ENCODE measurements at places on chromosomes 11 and 22.
A peak's percentile ranks its signal among the peaks of the same experiment; 100 is the strongest.

- no peak for DNase-seq
These were observed 117.5 kb upstream of the ALX4 start for GRCh38 chr11:44427432-44427831.

DNA sequence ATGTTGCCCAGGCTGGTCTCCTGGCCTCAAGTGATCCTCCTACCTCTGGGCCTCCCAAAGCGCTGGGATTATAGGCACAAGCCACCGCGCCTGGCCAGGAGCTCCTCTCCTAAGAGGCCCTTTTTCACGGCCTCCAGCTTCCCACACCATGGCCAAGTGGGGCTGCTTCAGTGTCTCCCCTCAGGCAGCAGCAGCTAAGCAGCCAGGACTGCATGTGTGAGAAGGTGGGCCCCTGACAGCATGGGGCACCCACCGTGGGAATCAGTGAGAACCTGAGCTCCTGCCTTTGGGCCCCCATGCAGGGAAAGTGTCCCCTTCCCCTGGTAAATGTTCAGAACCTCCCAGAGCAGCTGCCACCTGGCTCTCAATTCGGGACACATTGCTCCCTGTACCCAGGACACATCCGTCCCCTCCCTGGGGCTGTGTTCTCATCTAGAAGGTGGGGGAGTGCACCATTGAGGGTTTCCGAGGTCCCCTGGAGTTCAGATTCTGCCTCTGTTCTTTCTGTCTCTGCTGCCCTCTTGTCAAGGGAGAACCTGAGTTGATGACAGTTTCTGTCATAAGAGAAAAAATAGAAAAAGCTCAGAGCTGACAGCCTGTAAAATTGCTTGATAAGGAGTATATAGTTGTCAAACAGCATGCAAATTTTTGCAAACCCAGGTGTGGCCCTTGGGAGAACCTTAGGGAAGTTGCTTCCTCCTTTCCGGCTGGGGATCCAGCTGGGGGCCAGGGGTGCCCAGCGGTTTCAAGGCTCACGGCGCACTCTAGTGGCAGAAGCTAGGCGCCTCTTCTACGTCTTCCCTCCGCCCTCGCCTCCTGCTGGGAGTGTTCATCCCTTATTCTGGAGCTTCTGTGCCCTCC, 29.7 kb downstream of the FAM83F start:
- peak; percentile 66 for DNase-seq

- DNase-seq = no peak
These were observed 266.7 kb downstream of the FAM76B start for GRCh38 chr11:95522874-95523273.

- peak; percentile 28 for DNase-seq
These were observed 2.3 kb downstream of the CCDC86 start for GRCh38 chr11:60844045-60844869.

DNA sequence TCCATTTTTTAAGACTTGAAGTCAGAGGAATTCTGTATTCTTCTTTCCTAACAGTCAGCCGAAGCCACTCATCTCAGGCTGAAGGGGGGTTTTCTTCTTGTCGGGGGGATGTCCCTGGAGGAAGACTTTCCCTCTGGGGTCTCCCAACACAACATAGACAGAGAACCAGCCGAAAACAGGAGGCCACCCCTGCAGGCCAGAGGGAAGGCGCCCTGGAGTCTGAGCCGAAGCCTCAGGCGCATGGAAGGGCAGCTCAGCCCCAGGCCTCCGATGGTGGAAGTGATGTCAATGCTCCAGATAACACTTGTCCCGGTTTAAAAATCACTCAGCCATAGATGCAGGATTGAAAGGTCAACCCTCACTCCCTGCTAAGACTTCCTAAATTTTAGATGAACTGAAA, 1393.0 kb downstream of the TBC1D22A start:
- DNase-seq = no peak

DNA sequence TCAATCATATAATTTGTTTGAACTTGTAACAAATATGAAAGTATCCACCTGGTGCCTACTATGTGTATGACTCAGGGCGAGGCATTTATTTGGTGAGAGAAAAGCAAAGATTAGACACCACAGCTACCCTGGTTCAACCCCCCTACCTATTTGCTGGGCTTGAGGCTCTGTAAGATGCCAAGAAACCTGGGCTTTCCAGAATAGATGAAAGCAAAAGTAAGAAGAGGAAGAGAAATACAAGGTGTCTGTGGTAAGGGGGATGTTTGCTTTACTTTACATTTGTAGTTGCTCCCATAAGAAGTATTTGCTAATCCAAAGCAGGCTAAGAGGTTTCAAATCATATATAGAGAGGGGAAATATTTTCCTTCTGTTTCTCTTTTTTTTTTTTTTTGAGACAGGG, 61.7 kb downstream of the DDI1 start:
- DNase-seq = no peak

GRCh38 chr11:134577751-134578395, 165.8 kb upstream of the B3GAT1 start:
- DNase-seq = no peak

DNA sequence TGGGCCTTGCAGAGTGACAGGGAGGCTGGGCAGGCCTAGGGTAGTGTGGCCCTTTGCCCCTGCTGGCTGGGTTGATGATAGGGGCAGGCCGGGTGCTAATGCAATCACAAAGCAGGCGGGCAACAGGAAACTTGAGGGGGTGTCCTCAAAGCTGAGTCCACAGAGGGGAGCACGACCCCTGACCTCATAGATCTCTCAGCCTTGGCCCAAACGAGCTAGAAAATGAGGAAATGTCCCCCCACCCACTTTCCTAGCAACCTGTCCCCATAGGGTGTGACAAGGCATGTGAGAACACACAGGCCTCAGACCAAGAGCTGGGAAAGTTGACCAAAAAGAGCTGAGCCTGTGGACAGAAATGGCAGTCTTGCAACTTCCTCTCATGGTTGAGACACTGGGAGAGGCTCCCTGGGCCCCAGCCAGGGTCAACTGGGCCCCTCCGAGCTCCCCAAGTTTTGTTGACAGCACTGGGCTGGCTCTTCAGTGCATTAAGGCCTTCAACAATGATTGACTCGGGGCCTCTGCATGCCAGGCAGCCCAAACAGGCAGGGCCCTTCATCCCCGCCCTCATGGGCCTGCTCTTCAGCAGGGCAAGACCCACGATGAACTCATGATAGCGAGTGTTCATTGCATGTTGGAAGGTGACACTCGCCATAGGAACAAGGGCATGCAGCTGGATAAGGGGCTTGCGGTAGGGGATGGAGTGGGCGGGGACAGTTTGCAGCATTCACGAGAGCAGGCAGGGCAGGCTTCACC, 9.8 kb upstream of the SPI1 start:
- no peak for DNase-seq

DNA sequence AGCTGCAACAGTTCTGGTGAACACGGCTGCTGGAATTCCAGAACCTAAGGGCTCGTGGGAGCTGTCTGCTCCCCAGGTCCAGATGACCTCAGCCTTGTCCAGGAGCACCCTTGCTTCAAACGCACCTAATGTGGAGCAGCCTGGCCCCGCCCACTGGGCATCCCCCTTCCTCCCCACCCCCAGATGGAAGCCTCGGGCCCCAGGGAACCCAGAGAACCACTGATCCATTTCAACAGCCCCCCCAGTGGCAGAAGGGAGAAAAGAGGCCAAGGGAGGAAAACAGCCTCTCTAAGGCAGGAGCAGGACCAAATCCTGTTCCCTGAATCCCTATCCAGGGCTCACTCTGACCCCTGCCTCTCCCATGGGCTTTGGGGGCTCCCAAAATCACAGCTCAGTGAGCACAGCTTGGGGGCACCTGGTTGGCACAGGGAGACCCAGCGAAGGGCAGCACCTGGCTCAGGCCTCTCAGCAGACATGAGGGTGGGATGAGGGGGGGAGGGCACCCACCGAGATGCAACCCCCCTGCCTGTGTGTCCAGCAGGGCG, 1.2 kb downstream of the CYTH4 start:
- DNase-seq = no peak

GRCh38 chr11:8870411-8871170, 40.4 kb upstream of the AKIP1 start:
- DNase-seq = peak; percentile 68

DNA sequence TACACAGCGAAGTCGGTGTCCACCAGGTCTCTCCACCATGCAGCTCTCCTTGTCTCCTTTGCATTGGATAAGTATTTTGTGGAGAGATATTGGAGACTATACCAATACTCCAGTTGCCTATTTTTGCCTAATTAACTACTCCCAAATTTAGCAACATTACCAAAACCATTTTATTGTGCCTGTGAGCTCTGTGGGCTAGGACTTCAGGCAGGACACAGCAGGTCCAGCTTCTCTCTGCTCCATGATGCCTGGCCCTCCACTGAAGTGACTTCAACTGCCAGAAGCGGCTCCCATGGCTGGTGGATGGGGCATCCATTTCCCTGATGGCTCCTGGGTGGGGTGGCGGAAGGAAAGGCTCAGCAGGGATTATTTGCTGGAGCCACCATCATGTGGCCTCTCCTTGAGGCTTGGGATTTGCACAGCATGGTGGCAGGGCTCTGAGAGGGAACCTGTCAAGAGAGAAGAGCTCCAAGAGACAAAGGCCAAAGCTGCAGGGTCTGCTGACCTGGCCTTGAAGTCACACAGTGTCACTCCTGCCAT, 36.9 kb upstream of the MAPK1 start:
- no peak for DNase-seq

DNA sequence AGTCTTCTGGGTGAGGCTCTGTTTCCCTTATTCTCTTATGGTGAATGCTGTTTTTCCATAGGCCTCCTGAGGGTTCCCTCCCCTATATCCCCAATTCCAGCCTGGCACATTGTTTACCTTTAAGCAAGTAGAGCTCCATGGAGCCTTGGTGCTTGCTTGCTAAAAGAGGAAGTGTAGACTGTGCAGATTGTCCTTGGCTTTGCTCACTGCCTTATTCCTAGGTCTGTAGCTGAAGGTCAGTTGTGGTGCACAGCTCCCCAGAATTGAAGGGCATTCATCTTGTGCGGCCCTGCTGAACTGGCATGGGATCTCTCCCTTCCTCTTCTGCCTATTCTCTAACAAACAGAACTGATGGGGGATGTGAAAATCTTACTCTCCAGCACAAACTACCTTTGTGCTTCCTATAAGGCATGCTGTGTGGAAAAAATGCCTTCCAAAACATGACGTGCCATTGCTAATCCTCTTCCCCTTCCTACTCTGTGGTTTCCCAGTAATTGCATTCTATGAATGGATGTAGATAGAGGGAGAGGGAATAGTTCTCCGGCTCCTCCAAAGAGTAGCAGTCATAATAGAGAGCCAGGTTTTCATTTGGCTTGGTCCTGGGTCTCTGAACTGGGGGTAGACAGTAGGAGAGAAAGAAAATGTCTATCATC, 34.2 kb upstream of the PLET1 start:
- DNase-seq = no peak

GRCh38 chr11:128876133-128876650, 9.1 kb upstream of the KCNJ1 start:
- no peak for DNase-seq

DNA sequence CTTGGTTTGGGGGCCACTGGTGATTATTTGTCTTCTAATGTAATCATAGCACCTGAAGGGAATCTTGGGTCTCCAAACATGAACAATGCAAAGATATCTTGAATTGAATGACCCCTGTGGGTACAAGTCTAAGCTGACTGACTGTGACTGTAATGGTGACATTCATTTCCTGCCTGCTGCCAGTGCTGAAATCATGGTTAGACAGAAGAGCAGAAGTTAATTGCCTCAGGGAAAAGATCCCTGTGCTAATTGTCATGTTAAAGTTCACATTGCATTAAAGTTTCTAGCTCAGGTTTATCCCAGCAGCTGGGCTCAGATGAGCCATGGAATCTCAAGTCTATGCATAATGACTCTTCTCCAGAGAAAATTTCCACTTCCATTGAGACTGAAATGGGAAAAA, 772.0 kb downstream of the ETS1 start:
- no peak for DNase-seq

- no peak for DNase-seq
These were observed 66.8 kb downstream of the LRP5 start for GRCh38 chr11:68379206-68379605.

DNA sequence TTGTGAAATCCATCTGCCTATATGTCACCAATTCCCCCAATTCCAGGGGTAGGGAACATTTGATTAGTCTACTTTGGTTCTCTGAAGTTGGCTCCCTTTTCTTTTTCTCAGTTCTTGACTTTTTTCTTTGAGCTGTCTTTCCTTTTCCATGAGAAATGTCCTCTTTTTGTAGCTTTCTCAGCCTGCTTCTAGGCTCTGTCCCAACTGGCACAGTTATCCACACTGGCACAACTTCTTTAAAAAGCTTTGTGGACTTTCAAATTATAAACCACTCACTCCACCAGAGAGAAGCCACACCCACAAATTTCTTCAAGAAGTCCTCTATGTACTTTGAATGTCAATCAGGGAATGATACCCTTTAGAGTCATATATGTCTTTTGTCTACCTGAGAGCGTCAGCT, 100.5 kb downstream of the TTC17 start:
- DNase-seq = no peak

DNA sequence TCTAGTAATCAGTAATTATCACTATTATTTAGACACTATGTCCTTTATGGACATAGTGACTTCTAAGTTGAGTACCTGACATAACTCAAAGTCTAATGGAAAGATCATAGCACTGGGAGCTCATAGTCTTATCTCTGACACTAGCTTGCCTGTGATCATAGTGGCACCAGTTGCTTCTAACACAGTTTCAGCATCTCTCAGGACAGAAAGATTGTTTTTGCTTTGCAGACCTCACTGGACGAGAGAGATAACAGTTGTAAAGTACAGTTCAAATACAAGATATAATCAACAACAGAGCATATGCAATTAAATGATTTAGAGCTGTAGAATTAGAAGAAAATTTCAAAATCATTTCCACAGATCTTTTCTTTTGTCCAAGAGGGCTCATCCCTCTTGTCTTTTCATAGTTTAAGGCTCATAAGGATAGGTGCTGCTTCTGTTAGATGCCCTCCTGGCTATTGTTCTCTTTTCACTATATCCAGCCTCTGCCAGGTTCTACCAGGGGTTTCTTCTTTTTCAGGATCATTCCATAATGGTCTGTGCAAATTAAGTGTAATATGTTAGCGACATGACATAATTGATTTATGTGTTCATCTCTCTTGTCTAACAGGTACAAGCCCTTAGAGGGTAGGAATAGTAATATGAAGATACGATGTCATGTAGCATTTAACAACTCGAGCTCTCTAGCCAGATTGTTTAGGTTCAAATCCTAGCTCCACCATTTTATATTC, 1175.4 kb upstream of the TENM4 start:
- DNase-seq = no peak

DNA sequence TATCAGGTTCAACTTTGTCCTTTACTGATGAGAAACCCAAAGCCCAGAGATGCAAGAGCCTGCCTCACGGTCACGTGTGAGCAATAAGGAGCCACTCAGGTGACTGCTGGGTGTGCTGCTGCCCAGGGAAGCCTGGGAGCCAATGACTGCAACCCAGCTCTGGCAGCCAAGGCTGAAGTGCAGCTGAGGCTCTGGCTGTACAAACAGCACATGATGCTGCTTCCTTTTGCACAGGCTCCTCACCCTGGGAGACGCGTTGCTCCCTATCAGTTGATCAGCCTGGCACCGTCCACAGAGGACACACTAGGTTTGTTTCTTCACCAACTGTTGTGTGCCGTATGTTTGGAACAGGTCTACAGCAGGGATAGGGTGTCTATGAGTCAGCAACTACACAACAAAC, 168.7 kb downstream of the EFCAB6 start:
- no peak for DNase-seq

DNA sequence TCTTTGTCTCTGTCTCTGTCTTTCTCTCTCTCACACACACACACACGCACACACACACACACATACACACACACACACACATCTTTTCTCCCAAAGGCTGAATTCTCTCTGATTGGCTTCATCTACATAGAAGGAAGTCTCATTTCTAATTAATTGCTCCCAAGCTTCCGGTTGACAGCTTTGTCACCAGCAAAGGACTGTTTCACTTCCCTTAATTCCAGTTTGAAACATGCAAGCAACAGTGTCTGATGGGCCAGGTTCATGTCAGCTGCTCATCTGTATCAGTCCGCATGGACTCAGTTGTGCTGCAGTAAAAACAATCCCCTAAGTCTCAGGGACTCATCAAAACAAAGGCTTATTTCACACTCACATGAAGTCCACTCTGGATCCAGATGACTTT, 16.2 kb upstream of the PVALB start:
- no peak for DNase-seq

Measured in EL (cell line).